ENCODE measurements at places on chromosomes 16 and 17. TPM values are rescaled to one million over a fixed set of nuclear protein-coding genes. Genes with fewer than 3 reads are reported as not detected.
A peak's percentile ranks its signal among the peaks of the same experiment; 100 is the strongest.

DNA sequence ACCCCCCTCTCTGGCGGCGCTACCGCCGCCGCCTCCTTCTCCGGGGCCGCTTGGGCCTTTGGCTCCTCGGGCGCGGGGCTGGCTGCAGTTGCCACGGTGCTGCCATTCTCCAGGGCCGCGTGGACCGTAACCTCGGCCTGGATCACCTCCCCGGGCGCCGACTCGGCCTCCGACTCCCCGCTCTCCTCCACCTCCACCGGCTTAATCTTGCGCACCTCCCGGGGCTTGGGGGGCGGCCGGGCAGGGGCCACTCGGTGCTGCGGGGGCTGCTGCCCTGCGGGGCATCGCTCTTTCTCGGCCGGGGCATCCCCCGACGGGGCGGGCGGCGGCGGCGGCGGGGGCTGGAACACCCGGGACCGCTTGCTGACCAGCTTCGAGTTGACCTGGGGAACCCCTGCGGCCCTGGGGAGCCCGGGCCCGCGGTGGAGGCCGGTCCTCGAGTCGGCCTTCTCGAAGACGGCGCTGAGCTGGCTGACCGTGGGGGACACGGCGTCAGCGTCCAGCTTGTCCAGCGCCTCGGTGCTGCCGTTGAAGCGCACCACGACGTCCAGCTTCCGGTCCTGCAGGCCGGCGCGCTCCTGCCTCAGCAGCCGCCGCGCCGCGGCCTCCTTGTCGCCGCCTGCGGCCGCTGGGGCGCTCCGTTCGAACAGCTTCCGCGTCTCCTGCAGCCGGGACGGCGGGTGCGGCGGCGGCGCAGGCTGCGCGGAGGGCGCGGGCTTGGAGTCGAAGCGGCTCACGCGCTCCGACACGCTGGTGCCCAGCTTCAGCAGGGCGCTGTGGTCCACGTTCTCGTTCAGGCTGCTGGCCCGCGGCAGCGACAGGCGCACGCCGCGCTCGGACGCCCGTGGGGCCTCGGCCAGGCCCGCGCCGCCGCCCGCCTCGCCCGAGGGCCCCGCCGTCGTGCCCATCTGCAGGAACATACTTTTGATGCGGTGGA lies 792 bp downstream of the PPP1R9B start:
- H3K27ac ChIP-seq: peak overlapping the region; percentile 76
- no peaks in the 10 kb centered on the region for H3K36me3 ChIP-seq
- peak; percentile 84 for DNase-seq
- no peaks in the 10 kb centered on the region for H3K27me3 ChIP-seq
- peak overlapping the region; percentile 83 for H3K4me3 ChIP-seq

GRCh38 chr17:32876417-32877163 lies at the start of gene MYO1D:
TSS of gene MYO1D (minus strand) at chr17:32877124. CDS start at chr17:32876872, 252 bp downstream.
- peaks cover 49% of the 10 kb centered on the region for H3K4me1 ChIP-seq
- H3K4me3 ChIP-seq: peak within 1 kb of the TSS; percentile 72
- peak within 1 kb of the TSS; percentile 71 for H3K27ac ChIP-seq
- H3K36me3 ChIP-seq: no peaks in the 10 kb centered on the region
- H3K27me3 ChIP-seq: no peaks in the 10 kb centered on the region
- DNase-seq: peak; percentile 61

DNA sequence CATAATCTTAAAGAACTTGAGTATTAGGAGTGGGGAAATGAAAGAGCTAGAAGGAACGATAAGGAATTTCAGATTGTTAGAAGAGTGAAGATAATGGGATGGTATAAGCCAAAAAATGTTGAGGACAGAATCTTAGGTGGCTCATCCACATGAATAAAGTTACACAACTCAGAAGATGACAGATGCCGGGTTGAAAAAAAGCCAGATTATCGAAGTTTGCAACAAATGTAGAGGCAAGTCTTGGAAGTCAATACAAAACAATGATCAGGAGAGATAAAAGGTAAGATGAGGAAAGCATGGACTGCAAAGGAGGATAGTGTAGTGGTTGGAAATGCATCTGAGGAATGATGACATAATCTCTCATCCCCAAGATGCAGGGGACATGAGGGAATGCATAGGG lies 45.1 kb upstream of the TAOK1 start:
- H3K4me1 ChIP-seq: 0 out of 2 replicates have a peak, but pooled peaks cover 3% of the 10 kb centered on the region
- peaks cover 14% of the 10 kb centered on the region for H3K27me3 ChIP-seq
- no peak for DNase-seq
- no peak overlapping the region for H3K27ac ChIP-seq

DNA sequence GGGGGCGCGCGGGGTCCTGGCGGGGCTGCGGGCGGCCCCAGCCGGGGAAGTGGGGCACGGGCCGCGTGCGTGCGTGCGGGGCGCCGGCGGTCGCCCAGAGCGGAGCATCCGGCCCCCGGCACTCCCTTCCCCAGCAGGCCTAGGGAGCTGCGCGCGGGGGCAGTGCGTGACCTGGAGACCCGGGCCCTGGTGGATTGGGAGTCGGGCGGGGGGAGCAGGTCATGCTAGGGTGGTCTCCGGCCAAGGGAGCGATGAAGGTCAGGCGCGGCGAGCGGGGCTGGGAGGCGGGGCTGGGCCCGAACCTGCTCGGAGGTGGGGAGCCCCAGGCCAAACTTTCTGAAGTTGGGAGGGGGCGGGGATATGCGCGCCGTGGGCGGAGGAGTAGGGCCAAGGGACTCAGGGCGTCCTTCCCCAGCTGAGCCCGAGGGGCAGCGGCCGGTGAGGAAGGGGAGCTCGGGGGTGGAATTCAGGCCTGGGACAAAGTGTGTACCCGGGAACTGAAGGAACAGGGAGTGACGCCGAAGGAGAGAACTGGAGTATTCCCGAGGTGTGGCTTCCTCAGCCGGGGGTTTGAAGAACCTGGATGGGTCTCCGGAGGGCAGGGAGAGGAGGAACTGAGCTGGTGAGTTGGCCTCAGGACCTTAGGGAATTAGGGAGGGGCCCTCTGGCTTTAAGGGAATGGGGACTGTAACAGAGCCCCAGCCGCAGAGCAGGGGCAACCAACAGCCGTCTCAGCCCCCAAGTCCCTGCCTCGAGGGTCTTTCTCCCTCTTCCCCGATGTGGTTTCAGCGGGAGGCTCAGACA lies 589 bp downstream of the XYLT2 start:
- no peak overlapping the region for H3K27ac ChIP-seq
- peak overlapping the region; percentile 75 for H3K4me3 ChIP-seq
- DNase-seq: peak; percentile 57
- H3K4me1 ChIP-seq: peaks cover 18% of the 10 kb centered on the region
- H3K27me3 ChIP-seq: no peaks in the 10 kb centered on the region

DNA sequence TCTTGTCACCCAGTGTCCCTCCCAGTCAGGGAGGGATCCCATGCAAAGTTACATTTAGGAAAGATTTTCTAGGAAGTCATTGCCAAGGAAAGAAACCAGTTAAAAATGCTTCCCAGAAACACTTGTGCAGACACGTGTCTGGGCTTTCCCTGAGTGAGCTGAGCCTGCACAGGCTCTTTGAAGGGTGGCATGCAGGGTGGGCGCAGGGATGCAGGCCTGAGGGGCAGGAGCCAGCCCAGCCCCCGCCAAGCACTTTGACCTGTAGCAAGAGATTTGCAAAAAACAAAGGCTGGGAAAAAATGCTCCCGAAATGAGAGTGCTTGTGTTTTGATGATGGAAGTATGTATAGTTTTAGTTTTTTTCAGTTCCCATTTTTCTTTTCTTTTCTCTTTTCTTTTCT lies 52.4 kb downstream of the B9D1 start:
- no peak overlapping the region for H3K27ac ChIP-seq
- peaks cover 6% of the 10 kb centered on the region for H3K36me3 ChIP-seq
- no peaks in the 10 kb centered on the region for H3K27me3 ChIP-seq
- no peak for DNase-seq

DNA sequence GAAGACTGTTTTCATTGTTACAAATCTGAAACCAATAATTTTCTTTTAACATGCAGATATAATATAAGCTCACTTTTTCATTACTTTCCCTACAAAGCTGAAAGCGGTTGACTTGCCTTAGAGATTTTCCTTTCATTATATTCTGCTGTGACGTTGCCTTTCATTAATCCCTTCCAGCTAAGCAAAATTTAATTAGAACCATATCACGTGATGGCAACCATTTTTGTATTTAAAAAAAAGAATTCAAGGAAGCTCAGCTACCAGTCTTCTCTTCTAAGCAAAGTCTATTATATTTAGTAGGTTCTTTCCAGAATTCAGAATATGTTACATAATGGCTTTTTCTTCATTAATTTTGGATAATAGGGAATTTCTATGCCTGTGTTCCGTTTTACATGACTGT lies 186.5 kb downstream of the PRKCA start:
- peaks cover 14% of the 10 kb centered on the region for H3K4me1 ChIP-seq
- no peak for DNase-seq
- H3K4me3 ChIP-seq: no peak overlapping the region
- no peaks in the 10 kb centered on the region for H3K27me3 ChIP-seq

GRCh38 chr17:30249460-30249859 lies 14.0 kb upstream of the SLC6A4 start:
- peaks cover 10% of the 10 kb centered on the region for H3K4me1 ChIP-seq
- H3K4me3 ChIP-seq: no peak overlapping the region
- H3K27me3 ChIP-seq: no peaks in the 10 kb centered on the region
- DNase-seq: no peak

Gene DHRS13
- total RNA-seq: 5.2 TPM

Gene AOC2
- 0.13 TPM for total RNA-seq

Gene ADAD2
- total RNA-seq: not detected

Gene CX3CL1
- total RNA-seq: not detected

DNA sequence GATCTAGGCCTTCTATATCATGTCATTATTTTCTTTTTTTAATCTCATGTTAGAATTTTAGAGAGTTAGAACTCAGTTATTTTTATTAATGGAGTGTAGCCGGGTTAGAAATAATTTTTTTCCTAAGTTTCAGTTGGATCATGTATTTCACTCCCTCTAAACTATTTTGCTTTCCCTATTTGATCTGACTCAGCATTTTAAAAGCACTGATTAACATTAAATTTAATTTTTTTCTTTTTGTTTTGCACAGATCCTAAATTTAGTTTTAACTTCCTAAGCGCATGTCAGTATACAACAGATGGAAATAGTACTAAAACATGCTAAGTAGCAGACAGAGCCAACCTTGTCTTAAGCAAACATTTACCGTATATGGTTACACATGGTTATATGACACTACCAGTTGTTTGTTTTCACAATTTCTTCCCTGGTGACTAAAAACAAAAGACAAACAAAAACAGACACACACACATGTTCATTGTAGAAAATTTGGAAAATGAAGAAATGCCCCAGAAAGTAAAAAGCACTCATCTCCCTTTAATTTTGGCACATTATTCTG lies 33.6 kb upstream of the RAB11FIP4 start:
- H3K27me3 ChIP-seq: no peaks in the 10 kb centered on the region
- H3K27ac ChIP-seq: no peak overlapping the region
- peaks cover 63% of the 10 kb centered on the region for H3K36me3 ChIP-seq
- no peaks in the 10 kb centered on the region for H3K4me1 ChIP-seq
- H3K4me3 ChIP-seq: no peak overlapping the region

- no peak overlapping the region for H3K4me3 ChIP-seq
- peaks cover 21% of the 10 kb centered on the region for H3K27me3 ChIP-seq
- H3K27ac ChIP-seq: no peak overlapping the region
- no peaks in the 10 kb centered on the region for H3K4me1 ChIP-seq
- peak; percentile 71 for DNase-seq
Measured at GRCh38 chr17:35969558-35970380, 11.5 kb downstream of the CCL16 start.

Gene SAMD14
- total RNA-seq: 3.0 TPM

Gene CCL5
- not detected for total RNA-seq

Gene TCAP
- not detected for total RNA-seq

DNA sequence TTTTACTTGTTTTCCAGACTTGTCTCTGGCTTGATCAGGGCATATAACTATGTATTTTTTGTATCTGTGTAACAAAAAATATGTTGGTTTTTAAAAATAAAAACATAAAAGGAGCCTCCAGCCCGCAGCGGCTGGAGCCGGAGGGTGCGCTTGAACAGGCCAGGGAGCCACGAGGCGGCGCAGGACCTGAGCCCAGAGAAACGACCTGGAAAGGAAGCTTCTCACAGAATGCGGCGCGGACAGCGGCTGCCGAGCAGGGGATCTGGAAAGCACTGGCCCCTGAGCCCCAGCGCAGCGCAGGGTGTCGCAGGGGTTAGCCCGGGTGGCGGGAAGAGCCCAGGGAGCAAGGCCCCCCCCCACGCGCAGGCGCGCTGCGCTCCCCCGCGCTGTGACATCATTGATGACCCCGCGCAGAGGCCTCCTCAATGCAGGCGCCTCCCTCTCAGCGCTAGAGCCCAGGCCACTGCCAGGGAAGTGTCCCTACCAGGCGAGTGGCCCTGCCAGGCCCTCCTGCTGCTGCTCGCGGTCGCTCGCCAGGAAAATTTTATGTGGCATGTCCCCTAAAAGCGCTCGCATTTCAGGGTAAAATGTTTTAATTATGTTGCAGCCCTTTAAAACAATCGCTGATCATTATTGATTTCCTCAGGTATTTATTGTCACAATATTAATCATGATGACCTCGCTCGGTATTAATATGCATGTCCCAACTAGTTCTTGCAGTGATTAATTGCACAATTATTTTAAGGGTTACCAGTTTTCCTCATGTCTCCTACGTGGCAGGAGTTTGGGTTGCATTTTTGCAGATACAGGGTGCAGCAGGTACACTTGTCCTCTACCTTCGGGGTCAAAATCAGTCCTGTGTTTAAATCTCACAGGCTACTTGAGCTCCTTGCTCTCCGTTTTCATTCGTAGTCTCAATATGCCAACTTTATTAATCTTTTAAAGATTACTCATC lies 134.2 kb downstream of the USP22 start:
- H3K4me3 ChIP-seq: peak overlapping the region; percentile 70
- peak; percentile 87 for DNase-seq
- peak overlapping the region; percentile 45 for H3K27ac ChIP-seq
- no peaks in the 10 kb centered on the region for H3K36me3 ChIP-seq
- H3K4me1 ChIP-seq: peaks cover 5% of the 10 kb centered on the region
- 0 out of 2 replicates have a peak, but pooled peaks cover 3% of the 10 kb centered on the region for H3K27me3 ChIP-seq

DNA sequence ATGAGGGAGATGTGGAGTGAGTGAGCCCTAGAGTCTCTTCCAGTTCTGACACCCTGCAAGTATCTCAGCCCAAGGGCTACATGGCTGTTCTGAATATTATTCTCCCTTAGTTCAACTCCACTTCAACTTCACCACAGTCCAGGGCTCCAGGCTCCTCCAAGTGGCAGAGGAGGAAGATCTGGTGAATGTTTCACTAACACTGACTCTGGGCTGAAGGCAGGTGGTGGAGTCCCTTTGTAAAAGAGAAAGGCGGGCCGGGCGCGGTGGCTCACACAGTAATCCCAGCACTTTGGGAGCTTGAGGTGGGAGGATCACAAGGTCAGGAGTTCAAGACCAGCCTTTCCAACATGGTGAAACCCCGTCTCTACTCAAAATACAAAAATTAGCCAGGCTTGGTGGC lies 13.6 kb downstream of the CCDC92B start:
- H3K4me3 ChIP-seq: no peak overlapping the region
- H3K4me1 ChIP-seq: no peaks in the 10 kb centered on the region
- H3K36me3 ChIP-seq: no peaks in the 10 kb centered on the region
- no peak overlapping the region for H3K27ac ChIP-seq
- H3K27me3 ChIP-seq: peaks cover 8% of the 10 kb centered on the region

Gene GNAO1
- under 0.01 TPM for total RNA-seq

- H3K36me3 ChIP-seq: peaks cover 67% of the 10 kb centered on the region
- no peaks in the 10 kb centered on the region for H3K27me3 ChIP-seq
- no peak for DNase-seq
- peaks cover 6% of the 10 kb centered on the region for H3K4me1 ChIP-seq
- H3K4me3 ChIP-seq: no peak overlapping the region
Measured at GRCh38 chr16:8905795-8906591, 23.8 kb downstream of the LITAFD start.

Gene SYT17
- total RNA-seq: not detected
